ENCODE measurements at places on chromosomes 2 and 18.

GRCh38 chr2:223019390-223019930, 32.5 kb upstream of the KCNE4 start:
- no peak for DNase-seq

GRCh38 chr2:95185973-95186372, 20.4 kb downstream of the ZNF2 start:
- DNase-seq = no peak

GRCh38 chr2:208074610-208075356, 49.5 kb upstream of the PLEKHM3 start:
- no peak for DNase-seq

- DNase-seq = no peak
These were observed 174.1 kb downstream of the ANKRD30B start for GRCh38 chr18:14922031-14922430.

- peak; percentile 37 for DNase-seq
These were observed 24.0 kb downstream of the TMEM177 start for GRCh38 chr2:119702918-119703401.

DNA sequence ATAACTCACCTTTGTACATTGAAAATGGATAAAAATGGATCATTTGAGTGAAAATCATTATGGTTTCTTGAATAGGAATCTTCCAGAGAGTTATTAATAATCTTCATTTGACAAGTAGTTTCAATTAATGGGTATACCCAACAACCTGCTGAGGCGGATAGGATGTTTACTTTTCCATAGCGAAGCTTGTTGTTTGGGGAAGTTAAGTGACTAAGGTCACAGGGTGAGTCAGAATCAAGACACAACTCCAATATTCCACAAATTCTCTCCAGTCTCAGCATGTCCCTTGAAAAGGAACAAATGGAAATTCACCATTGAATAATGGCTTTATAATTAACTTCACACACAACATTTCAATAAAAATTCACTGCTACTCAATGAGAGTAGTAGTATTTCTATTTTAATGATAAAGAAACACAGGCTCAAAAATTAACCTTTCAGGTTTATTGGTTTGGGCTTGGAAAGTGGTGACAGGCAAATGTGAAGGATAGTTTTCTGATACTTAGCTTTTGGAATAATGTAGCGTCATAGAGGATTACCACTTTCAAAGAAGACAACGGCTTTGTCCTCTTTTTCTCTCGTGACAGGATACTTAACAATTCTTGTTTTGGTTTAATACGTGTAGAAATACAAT, 211.3 kb downstream of the GPD2 start:
- DNase-seq = no peak

GRCh38 chr2:134027980-134028379, 225.9 kb upstream of the MGAT5 start:
- no peak for DNase-seq

DNA sequence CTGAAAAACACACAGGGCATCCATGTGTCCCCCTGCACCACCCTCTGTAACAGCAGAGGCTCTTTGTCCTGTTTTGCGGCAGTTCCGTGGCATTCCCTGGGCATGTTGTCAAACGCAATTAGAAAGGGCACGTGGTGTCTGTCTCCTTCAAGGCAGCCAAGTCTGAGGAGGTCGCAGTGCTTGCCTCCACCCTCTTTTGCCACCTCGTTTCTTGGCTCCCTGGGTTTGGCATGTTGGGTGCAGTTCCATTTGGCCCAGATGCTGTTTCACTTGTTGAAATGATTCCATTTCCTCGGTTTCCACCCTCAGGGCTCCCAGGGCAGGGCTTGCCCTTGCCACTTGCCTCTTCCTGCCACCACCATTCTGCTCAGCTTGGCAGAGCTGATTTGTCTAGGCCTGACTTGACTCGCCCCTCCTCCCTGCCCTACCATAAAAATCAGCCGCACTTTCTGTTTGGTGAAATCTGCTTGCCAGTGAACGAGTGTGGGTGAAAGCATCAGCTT, 12.4 kb downstream of the CCL20 start:
- no peak for DNase-seq

Measured in stimulated activated CD8-positive, alpha-beta memory T cell treated with anti-CD3 and anti-CD28 coated beads, Interleukin-4, amount 100 ng/mL, for 4 hours (primary cell).